Activated T-helper 1 cell treated with anti-CD3 and anti-CD28 coated beads, Interleukin-2, amount 50 U/mL, for 16 hours (primary cell): ENCODE measurements at places on chromosomes 2 and 18.

- DNase-seq = no peak
These were observed 187.1 kb downstream of the GULP1 start for GRCh38 chr2:188478724-188479123.

- no peak for DNase-seq
These were observed 22.6 kb downstream of the FER1L5 start for GRCh38 chr2:96665083-96665569.

- DNase-seq = no peak
These were observed 79.4 kb downstream of the TMEM182 start for GRCh38 chr2:102841107-102841840.

GRCh38 chr18:4130734-4131719, 324.1 kb downstream of the DLGAP1 start:
- DNase-seq = no peak

DNA sequence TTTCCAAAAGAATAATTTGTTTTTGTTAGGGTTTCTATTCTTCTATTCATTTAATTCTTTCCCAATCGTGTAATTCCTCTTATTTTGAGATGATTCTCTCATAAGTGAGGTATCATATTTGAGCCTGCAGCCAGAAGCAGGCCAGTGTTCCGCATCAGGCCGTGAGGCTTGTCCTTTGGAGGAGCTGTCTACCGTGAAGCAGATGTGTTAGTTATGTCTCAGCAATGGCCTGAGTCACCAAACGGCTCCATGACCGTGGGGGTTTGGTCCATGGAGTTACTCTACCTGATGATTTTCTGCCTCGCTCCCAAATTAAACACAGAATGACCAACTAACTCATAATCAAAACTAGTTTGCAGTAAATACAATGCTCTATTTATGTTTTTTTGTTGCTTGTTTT, 64.2 kb upstream of the TMEM87B start:
- no peak for DNase-seq

- no peak for DNase-seq
These were observed 23.2 kb upstream of the SLC35F6 start for GRCh38 chr2:26740890-26741302.

- no peak for DNase-seq
These were observed 31.6 kb downstream of the B3GNT2 start for GRCh38 chr2:62227386-62228075.

DNA sequence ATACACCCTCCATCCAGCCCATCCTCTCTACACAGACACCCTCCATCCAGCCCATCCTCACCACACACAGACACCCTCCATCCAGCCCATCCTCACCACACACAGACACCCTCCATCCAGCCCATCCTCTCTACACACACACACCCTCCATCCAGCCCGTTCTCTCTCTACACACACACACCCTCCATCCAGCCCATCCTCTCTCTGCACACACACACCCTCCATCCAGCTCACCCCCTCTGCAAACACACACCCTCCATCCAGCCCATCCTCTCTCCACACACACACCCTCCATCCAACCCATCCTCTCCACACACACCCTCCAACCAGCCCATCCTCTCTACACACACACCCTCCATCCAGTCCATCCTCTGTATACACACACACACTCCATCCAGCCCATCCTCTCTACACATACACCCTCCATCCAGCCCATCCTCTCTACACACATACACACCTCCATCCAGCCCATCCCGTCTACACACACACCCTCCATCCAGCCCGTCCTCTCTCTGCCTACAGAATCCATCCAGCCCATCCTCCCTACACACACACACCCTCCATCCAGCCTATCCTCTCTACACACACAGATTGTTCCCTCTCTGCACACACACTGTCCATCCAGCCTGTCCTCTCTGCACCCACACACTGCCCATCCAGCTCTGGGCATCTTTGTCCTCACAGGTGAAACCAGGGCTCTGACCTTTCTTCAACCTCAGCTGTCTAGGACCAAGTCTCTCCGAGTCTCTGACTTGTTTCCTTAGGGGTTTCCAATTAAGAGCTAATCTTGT, 81.2 kb downstream of the EIPR1 start:
- no peak for DNase-seq

DNA sequence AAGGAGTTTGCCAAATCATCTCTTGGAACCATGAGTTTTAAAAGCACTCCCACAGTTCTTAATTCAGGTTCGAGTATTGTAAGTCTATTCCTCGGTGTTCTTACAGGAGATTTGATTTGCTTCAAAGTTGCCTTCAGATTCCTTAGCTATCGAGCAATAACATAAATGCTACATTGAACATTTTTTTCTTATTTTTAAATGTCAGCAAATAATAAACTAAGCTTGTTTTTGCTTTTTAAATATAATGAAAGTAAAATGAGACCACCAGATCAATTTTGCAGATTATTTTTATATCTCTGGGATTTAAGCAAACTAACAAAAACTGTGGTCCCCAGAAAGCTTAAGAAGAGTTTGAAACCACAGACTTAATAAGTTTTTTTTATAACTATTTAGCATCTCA, 195.5 kb downstream of the LNPK start:
- DNase-seq = no peak

GRCh38 chr2:34159901-34160300, 560.8 kb upstream of the FAM98A start:
- no peak for DNase-seq

DNA sequence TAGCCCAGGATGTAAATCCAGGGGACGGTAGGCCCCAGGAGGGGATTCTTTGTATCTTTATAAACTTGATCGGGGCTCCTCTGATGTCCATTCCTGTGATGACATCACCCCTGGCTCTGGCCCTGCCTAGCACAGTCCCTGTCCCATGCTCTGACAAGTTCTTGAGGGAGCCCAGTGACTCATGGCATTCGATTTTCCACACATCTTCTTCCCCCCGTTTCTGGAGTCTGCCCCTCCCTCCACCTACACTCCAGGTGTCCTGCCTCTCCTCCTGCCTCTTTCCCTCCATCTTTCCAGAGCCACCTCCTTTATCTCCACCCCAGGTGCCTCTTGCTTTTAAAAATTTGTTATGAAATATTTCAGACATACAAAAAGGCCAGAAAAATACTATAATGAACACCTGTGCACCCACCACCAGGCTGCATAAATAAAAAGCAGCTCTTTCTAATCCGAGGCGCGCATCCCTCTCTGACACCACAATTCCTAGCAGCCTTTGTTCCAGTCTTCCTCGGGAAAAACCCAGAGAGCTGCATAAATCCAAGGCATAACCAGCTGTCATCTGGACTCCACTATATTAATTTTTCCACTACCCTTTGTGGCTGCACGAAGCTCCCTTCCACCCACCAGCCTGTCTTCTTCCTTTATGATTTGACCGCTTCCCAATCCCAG, 207.7 kb downstream of the ZBTB7C start:
- no peak for DNase-seq

DNA sequence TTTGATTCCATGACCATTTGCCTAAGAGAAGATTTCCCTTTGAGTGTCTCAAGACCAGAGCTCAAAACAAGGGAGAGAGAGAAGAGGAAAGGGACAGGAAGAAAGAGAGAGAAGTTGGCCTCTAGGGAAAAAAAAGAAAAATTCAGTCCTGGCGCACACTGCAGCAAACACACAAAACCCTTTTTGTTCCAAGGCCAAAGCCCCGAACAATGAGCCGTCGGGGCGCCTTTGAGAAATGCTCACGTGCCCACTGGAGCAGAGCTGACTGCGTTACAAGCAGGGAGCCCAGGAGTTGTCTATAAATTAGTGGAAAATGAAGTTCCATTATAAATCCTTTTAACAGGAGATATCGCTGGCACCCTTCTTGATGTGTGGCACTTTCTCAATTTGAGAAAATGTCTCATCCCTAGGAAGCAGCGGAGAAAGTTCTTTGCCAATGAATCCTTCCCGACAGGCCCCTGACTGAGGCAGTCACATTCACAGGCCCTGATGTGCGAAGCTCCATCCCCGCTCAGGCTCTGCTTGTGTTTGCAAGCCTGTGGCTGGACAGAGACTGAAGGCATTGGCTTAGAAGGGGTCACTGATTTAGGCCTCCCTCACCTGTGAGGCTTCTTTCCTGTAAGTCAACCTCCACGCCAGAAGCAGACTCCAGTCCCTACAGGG, 32.1 kb upstream of the NCKAP5 start:
- DNase-seq = no peak

- DNase-seq = no peak
These were observed 479.1 kb downstream of the SPAG16 start for GRCh38 chr2:213763354-213763753.

GRCh38 chr2:12684471-12684936, 32.2 kb upstream of the TRIB2 start:
- no peak for DNase-seq

DNA sequence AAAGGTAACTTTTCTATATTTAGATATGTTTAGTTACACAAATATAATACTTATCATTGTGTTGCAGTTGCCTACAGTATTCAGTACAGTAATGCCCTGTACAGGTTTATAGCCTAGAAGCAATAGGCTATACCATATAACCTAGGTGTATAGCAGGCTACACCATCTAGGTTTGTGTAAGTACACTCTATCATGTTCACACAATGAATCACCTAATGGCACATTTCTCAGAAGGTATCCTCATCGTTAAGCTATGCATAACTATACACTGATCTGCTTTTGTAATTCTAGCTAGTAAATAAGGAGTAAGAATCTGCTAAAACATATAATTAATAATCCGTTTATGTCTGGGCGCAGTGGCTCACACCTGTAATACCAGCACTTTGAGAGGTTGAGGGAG, 102.1 kb downstream of the COMMD1 start:
- no peak for DNase-seq

DNA sequence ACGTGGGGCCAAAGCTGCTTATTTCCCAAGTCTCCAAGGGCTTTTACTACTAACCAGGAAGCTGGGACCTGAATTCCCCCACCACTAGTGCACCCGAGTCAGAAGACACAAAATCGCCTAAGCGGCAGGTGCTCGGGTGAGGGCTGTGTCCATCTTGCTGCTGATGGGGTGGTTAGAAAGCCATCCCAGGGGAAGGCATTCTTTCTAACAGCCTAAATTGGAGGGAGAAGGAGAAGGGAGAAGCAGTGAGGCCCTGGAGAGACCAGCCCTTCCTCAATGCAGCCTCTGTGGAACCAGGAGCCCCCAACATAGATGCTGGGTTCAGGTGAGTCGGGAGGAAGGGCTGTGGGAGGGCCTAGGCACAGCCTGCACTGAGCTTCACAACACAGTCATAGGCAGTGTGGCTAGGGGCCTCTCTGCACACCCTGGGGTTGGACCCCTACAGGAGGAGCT, 1.9 kb upstream of the PROM2 start:
- DNase-seq = no peak

GRCh38 chr2:151260573-151261230, 961 bp downstream of the RBM43 start:
- no peak for DNase-seq

- no peak for DNase-seq
These were observed 37.6 kb downstream of the ABCB11 start for GRCh38 chr2:168993538-168993937.

GRCh38 chr2:85554980-85555612, 6.2 kb downstream of the GGCX start:
- DNase-seq = no peak

GRCh38 chr2:163667064-163667887, 68.5 kb downstream of the FIGN start:
- no peak for DNase-seq

GRCh38 chr2:43346602-43347567, 120.5 kb upstream of the ZFP36L2 start:
- DNase-seq = no peak

GRCh38 chr18:62723666-62724281, 8.4 kb downstream of the PHLPP1 start:
- DNase-seq = no peak

DNA sequence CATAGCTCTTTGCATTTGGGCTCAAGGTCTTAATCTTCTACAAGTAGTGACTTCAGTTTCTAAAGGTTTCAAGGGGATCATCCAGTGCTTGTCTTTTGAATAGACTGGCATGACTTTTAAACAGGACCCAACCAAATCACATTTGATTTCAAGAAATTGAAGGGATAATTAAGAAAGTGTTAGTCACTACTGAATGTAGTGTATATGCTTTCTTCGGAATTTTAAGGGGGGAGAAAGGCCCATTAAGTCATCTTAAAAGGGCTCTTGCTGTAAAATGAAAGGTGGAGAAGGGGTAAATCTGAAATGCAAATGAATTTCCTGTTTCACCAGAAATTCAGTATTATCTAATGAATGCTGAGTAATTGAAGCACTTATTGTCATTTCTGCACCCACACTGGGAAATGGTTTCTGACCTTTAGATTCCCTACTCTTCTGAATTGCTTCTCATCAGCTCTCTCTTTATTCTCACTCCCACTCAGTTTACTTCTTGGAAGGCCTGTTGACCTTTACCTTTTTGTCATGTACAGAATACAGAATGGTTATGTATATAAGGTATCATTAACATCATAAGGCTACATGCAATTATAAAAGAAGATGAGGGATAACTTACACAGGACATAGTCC, 241.4 kb downstream of the SLC8A1 start:
- no peak for DNase-seq

GRCh38 chr2:189267925-189268579, 88.5 kb upstream of the COL5A2 start:
- no peak for DNase-seq

DNA sequence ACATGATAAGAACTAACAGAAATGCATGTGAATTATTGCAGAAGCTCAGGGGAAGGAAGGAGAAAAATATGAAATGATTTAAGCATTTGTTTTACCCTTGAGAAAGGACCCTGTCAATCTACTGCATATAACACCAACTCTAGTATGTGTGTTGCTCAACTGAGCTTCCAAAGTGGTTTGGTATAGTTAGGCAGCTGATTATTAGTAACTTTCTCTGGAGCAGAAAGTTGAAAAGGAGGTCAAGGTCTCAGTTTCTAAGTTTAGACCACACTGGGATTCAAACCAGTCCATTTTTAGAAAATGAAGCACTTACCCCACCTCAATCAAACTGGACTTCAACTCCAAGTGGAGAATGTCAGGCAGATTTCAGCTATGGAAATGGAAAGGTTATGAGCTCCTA, 123.3 kb upstream of the CDC42EP3 start:
- DNase-seq = no peak

- no peak for DNase-seq
These were observed 40.2 kb upstream of the GMCL1 start for GRCh38 chr2:69789175-69789721.

- no peak for DNase-seq
These were observed 86.1 kb upstream of the GPC1 start for GRCh38 chr2:240349133-240350005.

- no peak for DNase-seq
These were observed 94.0 kb downstream of the C1QL2 start for GRCh38 chr2:119064567-119064966.

DNA sequence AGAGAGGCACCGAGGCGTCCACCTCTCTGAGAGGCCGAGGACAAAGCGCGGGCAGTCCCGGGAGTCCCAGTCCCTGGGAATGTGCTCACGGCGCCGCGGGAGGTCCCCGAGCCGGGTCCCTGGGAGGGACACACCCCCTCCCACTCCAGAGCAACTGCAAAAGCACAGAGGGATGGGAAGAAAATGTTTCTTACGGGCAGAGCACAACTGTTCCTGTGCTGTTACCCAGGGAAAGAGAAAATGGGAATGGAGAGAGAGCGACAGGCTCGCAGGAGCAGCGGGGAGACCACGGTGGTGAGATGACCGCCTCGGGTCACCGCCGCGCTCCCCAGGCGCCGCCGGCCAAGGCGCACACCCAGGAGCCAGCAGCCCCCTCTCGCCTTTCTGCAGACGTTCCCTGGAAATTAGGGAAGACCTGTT, 1.2 kb upstream of the BCL11A start:
- DNase-seq = no peak
